ENCODE measurements at places on chromosomes 11 and 22.

DNA sequence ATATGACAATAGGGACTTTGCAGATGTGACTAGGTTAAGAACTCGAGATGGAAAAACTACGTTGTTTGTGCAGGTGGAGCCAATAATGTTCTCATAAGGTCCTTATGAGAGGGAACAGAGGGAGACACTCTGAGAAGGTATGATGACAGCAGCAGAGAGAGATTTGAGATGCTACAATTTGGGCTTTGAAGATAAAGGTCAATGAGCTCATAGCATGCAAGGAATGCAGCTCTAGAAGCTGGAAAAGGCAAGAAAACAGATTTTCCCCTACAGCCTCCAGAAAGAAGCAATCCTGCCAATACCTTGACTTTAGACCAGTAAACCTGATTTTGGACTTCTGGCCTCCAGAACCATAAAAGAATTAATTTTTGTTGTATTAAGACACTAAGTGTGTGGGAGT is 21.1 kb downstream of the FAM76B start:
- DNase-seq, result no peak

GRCh38 chr22:17980638-17981051 is 43.7 kb downstream of the MICAL3 start:
- peak; percentile 22 for DNase-seq

DNA sequence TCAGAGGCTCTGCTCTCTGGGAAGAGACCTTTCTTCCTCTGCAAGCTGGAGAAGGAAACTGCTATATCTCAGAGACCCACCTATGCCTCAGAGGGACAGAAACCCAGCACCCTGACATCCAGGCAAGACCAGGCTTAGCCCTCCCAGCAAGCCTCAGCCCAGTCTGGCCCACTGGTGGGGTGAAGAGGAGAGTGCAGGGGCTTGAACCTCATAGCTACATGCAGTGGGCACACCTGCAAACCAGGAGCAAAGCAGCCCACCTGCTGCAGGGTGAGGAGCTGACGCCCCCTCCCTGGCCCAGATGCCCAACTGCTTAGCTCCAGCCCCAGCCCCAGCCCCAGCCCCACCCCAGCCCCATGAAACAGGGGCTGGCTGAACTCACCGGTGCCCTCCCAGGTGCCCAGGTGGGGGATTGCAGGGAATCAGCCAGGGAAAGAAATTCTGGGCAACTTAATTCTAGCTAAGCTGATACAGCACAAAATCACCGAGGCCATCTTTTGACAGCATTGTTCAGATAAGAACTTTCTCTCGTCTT is 246.8 kb downstream of the BUD13 start:
- no peak for DNase-seq

GRCh38 chr11:126978911-126979310 is 21.7 kb downstream of the KIRREL3 start:
- no peak for DNase-seq

- DNase-seq, result no peak
These were observed 162.0 kb upstream of the GUCY1A2 start for GRCh38 chr11:107180236-107180635.
